ENCODE measurements at places on chromosomes 1 and 21.

- peak; percentile 57 for DNase-seq
These were observed 35.0 kb downstream of the CTNNBIP1 start for GRCh38 chr1:9874959-9875635.

DNA sequence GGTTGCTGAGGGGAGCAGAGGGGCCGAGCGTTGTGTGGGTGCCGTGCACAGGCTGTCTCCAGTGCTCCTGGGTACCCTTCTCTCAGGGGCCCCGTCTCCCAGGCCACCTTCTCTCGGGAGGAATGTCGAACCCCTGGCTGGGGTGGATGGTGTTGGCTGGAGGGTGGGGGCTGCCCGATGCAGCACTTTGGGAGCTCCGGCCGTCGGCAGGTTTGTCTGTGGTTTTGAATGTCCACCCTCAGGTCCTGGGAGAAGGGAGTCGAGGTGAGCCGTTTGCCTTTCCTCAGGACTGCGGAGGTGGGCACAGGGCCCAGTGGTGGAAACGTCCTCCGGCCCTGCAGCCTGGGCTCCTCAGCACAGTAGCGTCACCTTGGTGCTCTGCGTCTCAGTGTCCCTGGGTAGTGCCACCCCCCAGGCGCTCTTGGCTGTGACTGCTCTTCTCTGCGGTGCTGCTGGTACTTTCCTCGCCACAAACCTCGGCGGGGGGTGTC, 14.5 kb downstream of the SLX9 start:
- DNase-seq: no peak

DNA sequence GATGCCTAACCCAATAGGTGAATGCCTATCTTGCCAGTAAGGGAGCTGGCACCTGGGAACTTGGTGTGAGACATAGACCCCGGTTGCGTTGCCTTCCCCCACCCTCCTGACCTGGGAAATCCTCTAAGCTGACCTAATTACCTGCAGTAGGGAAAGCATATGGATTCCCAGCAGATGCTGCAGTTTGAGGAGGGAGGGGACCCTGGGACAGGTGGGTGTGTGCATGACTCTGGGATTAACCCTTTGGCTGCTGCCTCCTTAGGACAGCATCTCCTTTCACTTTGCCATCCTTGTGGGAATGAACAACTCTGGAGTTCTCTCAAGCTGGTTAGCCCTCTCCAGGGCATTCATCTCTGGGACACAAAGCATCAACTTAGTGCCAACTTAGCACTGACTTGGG, 16.4 kb upstream of the NFASC start:
- no peak for DNase-seq

GRCh38 chr1:76337542-76338219, 263.1 kb downstream of the ST6GALNAC3 start:
- no peak for DNase-seq

- DNase-seq: peak; percentile 10
These were observed 180.7 kb downstream of the ZC3H11B start for GRCh38 chr1:219432191-219432606.

DNA sequence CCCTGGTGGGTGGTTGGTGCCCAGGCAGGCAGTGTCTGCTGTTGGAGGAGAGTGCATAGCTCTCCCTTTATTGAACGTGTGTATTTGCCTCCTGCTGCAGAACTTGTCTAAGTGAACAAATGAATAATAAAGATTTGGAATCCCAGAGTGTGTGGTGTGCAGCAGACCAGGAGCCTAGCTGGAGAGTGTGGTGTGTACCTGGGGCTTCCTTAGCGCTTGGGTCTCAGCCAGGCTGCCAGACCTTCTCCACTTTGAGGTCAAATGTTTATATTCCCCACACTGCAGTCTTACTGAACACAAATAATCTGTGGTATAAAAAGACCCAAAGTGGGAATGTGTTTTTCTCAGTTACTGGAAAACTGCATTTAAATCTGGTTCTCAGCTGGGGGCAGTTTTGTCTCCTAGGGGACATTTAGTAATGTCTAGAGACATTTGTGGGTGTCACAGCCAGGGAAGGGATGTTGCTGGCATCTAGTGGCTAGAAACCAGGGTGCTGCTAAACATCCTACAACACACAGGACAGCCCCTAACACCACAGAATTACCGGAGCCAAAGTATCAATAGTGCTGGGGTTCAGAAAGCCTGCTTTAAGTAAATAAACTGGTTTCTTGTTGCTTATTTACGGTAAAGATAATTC, 23.6 kb downstream of the SLC37A1 start:
- no peak for DNase-seq

- no peak for DNase-seq
These were observed 63.8 kb upstream of the LYST start for GRCh38 chr1:235930543-235930942.

- DNase-seq: no peak
These were observed 13.8 kb upstream of the FGR start for GRCh38 chr1:27648602-27649305.

DNA sequence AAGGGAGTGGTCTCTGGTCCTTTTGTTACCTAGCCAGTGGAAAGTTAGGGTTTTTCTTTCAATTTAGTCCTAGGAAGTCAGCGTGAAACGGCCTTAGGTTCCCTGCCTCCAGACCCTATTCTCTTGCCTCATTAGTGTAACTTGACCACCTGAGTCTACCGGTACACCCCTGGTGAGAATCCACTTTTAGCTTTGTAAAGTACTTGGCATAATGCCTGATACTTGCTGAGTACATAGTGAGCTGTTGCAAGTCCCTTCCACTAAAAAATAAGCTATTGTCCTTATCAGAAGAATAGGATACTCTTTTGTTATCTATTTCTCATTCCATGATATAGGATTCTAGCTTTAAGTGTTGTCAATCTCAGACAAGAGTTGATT, 228.8 kb downstream of the ST6GALNAC3 start:
- no peak for DNase-seq

- no peak for DNase-seq
These were observed 223.7 kb downstream of the MRPL39 start for GRCh38 chr21:25383545-25383944.

GRCh38 chr1:47593013-47593568, 155.2 kb downstream of the FOXD2 start:
- DNase-seq: no peak

DNA sequence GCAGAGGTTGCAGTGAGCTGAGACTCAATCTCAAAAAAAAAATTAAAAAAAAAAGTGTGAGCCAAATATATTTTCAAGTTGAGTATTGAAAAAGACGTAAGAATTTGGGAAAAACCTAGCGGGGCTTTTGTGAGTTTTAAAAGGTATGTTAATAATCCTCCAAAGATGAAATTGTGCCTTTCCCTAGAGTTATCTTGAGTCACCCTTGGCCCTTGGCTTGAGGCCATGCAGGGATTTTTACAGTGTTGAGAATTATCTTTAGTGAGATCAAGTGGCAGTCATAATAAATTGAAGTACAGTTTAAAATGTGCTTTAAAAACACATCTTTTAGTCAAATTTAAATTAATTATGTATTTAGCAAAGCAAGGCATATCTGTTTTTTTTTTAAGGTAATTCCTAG, 32.7 kb downstream of the PPP2R5A start:
- DNase-seq: no peak

- DNase-seq: no peak
These were observed 75.5 kb downstream of the TPR start for GRCh38 chr1:186299570-186299969.

DNA sequence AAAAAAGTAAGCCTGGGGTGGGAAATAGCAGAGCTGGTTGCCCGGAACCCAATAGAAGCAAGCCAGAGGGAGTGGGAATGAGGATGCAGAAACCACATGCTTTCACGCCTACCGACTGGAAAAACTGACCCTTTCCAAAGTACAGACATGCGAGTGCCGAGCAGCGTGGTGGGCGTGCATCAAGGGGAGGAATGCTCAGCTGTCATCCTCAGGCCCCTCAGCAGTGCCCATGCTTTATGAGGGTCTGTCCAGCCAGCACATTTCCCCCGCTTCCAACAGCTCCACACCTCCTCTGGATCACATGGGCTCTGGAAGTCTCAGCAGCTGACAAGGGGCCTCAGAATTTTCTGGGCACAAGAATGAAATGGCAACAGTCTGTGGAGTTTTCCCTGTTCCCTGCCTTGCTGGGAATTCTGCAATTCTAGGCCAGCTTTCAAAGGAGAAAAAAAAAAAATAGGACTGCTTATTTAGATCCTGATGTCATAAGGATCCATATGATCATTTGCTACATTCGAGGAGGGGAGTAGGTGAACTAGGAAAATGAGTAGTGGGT, 19.1 kb upstream of the IKBKE start:
- no peak for DNase-seq

- DNase-seq: no peak
These were observed 10.9 kb downstream of the IER5 start for GRCh38 chr1:181099152-181100014.

DNA sequence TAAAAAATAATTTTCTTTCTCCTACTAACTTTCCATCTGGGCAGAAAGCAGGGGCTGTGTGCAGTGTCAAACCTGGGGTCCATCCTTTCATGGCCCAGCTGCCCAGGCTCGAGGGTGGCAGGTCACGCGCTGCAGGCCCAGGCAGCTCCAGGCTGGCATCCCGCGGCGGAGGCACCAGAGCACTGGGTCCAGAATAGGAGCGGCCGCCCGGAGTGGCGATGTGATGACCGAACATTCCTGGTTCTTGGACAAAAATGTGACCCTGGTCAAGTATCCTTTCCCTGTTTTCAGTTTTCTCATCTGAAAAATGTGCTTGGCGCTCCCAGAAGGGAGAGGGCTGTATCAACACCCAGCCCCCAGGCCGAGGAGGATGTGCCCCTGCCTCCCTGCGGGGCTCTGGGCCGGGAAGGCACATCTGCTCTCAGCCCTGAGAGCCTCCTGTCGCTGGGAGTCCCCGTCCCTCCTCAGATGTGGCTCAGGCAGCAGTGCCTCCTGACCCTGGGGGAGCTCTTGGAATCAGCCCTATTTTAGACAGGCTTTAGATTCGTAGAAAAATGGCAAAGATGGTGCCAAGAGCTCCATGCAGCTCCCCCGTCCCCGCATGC, 29.3 kb downstream of the SLX9 start:
- no peak for DNase-seq

DNA sequence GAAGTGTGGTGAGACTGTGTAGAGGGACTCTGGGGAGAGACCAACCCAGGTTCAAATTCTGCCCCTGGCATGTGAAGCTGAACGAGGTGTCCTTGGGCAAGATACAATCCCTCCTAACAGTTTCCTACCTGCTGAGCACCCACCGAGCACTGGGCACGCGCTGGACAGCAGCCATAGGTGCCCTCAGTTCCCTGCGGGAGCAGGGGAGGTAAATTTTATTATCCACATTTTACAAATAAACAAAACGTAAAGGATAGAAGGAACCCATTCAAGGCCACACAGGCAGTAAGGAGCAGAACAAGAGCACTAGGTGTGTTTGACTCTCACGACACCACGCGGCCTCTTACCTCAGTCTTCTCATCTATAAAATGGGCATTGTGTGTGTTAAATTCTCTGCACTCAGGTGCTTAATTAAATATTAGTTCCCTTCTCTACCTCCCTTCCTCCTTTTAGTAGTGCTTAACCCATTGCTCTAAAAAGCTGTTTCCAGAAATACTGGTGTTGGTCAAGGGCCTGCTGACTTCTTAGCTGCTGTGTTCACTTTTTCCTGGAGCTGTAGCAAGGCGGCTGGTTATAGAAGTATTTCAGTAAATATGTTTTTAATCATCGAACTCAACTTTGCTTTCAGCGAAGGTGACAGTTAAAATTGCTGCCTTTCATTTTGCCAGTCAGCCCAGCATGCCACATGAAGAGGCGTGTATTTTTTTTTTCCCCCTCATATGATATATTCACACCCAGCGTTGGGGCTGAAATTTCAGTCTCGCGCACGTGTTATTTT, 41.6 kb downstream of the PGBD5 start:
- DNase-seq: no peak

- DNase-seq: peak; percentile 94
These were observed 36.5 kb upstream of the TRAPPC10 start for GRCh38 chr21:43975469-43976098.

DNA sequence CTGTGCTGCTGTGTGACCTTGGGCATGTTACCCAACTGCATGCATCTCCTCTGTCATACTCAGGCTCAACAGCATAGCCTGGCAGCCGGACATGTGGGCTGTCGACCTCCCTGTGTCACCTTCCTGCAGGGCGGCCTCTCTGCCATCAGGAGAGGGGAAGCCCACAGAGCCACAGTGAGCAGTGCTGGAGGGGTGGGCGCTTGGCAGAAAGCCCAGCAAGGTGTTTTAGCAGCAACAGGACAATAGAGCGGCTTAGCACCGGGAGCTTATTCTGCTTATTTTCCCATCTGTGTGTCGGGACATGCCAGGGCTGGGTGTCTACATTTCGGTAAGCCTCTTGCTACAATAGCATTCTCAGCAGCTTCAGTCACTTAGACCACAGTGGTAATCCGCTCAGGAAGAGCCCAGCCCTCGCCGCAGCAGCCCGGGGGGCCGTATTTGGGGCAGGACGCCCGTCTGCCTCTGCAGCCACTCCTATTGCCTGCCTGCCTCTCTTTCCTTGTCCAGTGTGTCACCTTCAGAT, 22.8 kb upstream of the CDK18 start:
- no peak for DNase-seq

- no peak for DNase-seq
These were observed 8.7 kb downstream of the PLA2G2D start for GRCh38 chr1:20110679-20111078.

DNA sequence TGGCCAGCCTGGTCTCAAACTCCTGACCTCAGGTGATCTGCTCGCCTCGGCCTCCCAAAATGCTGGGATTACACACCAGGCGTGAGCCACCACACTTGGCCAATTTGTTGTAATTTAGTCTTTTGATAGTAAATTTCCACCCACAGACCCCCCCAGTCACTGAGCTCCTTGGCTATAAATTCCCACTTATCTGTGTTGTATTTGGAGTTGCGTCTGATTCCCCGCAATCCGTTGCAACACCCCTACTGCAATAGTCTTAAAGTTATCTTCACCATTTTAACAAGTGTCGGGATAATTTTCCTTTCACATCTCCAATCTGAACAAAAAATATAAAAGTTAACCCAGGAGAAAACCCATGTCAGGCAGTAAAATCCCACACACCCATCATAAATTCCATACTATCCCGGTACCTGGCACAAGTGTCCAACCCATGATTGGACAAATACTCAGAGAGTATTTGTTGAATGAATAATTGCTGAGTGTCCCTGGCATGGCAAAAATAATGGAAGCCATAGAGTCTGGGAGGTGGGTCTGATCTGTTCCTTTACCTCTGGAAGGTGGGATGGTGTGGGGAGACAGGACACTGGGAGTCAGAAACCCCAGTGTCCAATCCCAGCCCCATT, 9.3 kb upstream of the CNR2 start:
- no peak for DNase-seq

DNA sequence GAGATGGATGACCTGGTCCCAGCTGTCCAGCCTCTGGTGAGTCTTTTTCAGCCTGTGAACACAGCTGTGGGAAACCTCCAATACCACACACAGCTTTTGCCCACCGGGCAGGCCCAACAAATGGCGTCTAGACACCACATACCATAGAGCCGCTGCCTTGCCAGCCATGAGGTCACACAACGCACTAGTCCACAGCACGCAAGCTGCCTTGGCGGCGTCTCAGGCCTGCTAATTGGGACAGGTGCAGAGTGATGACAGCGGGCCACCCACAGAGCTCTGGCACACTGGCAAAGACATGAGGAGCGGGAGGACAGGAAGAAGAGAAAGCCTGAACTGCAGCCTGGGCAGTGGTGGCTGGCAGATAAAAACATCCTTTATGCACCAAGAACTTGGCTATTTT, 125.5 kb downstream of the ADAMTS1 start:
- DNase-seq: no peak

All from H54 (cell line).